ENCODE measurements at places on chromosomes 11 and 22.

DNA sequence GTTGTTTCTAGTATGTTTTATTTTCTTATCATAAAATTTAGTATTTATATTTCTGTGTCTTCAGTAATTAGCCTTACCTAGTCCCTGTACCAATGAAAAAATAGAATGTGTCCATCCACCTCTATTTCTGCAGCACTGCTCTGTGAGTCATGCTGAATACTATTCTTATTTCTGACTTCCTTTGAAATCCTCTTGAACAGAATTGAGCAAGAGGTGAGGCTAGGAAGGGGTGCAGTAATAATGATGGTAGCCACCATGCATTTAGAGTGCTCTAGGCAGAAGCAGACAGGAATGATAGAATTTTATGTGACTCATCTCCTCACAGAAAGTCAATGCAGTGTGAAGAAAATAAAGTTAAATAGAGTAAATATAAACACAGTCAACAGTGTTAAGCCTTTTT, 60.0 kb downstream of the OR10A6 start:
- no peak for DNase-seq

DNA sequence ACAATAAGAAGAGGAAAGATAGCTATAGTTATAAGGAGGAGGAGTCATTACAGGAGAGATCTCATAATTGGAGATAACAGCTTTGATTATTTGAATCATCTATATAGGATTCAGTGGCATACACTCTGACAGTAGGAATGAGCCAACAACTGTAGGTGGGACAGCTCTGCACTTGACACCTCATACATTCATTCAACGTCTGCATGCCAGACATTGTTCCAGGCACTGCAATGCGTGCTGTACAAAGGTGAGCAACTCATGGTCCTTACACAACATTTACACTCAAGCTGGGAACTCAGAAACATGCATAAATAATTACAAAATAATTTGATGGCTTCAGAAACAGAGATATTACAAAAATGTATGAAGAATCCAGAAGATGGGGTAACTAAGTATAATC, 154.3 kb downstream of the MSANTD4 start:
- no peak for DNase-seq

GRCh38 chr11:36258730-36259360, 30.4 kb downstream of the COMMD9 start:
- peak; percentile 47 for DNase-seq

DNA sequence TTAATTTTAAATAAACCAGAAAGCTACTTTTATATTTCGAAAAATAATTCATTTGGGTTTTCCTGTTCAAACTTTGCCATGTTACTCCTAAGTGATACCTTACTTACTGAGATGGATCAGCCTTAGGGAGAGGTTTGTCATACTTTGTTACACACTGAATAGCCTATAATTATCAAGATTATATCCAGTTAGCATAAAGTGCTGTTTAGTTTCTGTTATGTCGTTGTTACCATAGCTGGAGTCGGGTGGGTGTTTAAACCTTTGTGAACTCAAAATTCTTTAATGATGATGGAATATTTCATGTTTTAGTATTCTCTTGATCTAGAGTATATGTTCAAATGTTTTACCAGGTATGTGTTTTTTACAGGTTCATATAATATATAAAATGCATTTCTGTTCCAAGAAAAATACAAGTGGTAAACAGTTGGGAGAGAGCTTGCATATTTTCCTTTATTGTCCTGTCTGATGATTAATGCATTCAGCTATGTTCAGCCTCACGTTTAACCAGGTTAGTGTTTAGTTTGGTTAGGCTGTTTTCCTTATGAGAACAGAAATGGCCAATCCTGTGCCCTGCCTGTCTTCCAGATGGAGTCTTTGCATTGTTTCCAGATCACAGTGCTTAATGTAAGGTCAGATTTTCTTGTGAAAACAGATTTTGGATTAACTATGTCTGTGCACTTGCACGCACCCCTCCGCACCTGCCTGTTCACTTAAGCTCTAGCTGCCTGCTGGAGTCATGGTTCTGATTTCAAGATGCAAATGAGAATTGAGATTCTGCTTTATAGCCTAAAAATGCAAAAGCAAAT, 105.6 kb downstream of the ATXN10 start:
- DNase-seq: no peak

DNA sequence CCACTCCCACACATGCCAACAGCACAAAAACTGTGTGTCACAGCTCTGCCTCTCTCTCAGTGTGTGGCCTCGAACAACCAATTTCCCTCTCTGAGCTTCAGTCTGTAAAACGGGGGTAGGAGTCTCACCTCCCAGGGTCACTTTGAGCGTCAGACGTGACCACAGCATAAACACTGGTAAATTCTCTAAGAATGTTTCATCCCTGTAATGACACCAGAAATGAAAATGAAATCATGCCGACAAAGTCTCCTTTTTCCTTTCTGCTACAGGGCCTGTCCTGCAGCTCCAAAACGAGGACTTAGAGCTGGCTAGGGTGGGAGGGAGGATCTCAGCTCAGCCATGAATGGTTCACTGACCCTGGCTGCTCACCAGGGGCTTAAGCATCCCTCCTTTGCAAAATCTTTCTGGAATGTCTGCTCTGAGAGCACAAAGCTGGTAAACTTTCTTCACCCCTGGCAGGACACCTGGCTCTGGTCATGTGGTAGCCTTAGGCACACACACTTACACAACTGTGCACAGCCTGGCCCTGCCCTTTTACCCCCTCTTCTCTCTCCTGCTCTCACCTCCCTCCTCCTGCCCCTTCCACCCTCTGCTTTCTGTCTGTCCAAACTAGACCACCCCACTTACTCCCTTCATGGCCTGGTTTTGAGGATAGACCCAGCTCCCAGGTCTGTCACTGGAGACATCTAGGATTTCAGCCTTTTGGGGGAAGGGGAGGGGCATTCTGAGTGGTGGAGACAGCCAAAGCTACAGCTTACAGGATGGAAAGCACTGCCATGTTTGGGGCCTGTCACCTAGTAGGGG, 12.3 kb upstream of the TSKU start:
- DNase-seq: peak; percentile 80

DNA sequence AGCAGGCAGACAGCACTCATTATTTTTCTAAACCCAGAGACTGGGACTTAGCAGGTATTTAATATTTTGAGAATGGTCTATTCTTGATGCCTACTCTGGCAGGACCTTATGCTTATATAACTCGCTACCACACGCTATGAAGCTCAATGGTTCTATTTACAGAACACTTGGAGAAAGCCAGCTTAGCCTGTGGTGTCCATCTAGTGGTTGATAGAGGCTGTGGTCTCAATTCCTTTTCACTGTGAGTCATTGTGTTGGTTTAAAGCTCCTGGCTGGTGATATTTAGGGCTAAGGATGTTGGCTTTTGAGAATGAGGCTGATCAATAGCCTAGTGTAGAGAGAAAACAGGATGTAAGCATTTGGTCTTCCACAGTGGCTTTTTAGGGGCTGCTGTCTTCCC, 206.4 kb downstream of the DBX1 start:
- DNase-seq: no peak

- DNase-seq: no peak
Measured at GRCh38 chr11:77142091-77142975, 14.3 kb downstream of the MYO7A start.
